ENCODE measurements at places on chromosomes 5 and 9.

GRCh38 chr5:157245886-157246285 lies 20.0 kb upstream of the CYFIP2 start:
- no peak overlapping the region for H3K27ac ChIP-seq
- no peak overlapping the region for H3K4me3 ChIP-seq
- H3K27me3 ChIP-seq, result no peaks in the 10 kb centered on the region
- no peaks in the 10 kb centered on the region for H3K4me1 ChIP-seq

GRCh38 chr5:79759436-79759835 lies 69.8 kb downstream of the CMYA5 start:
- H3K4me1 ChIP-seq, result peaks cover 49% of the 10 kb centered on the region
- H3K4me3 ChIP-seq, result no peak overlapping the region
- H3K27ac ChIP-seq, result peak overlapping the region; percentile 35
- H3K36me3 ChIP-seq, result no peaks in the 10 kb centered on the region
- H3K27me3 ChIP-seq, result no peaks in the 10 kb centered on the region
- no peak for DNase-seq

DNA sequence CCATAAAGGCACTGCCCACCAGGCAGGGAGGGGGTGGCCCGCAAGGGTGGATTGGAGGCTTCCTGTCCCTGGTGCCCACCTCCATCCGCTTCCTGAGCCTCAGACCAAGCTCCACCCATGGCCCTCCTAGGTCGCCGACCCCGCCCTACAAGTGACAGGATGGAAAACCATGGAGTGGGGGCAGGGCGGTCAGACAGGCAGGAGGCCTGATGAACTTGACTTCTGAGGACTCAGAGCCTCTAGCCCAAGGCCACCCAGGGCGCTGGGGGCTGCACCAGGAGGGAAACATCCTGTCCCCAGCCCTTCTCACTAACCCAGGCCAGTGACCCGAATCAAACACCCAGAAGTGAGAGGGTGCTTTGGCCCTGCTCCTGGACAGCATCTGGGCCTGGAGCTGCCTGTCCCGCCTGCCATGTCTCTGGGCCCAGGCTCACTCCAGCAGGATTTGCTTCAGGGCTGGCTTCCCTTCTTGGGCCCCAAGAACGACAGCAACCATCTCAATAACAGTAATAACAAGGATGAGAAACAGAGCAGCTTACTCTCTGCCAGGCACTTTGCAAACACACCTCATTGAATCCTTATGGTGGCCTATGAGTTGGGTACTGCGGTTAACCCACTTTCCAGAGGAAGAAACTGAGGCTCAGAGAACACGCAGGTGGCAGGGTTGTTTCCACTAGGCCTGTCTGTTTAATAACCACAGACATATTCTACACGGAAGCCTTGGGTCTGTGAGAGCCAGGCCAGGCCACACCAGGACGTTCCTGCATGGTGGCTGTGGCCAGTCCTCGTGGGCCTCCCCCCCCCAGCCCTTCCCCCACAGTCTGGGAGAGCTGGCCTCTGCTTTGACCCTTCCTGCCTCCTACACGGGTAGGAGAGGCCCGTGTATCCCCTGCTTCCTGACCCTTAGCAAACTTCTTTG lies 4.4 kb upstream of the ST6GALNAC6 start:
- no peak overlapping the region for H3K27ac ChIP-seq
- H3K36me3 ChIP-seq, result no peaks in the 10 kb centered on the region
- DNase-seq, result peak; percentile 87
- H3K4me3 ChIP-seq, result peak overlapping the region; percentile 44
- H3K27me3 ChIP-seq, result no peaks in the 10 kb centered on the region
- H3K4me1 ChIP-seq, result peaks cover 48% of the 10 kb centered on the region

DNA sequence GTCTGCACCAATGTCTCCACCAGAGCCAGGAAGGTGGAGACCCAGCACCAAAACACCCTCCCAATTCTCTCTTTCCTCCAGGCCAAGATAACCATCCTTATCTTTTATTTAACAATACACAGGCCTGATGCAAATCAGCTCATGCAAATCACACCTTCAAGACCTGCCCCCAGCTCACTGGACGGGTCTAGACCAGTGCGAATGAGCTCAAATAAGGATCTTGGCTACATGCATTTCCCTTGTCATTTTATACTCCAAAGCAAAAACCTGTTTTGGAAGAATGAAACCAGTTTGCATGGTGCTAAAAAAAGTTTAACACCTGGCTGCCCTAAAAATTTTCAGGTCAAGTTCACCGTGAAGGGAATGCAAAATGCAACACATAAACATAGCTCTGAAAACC lies 31.9 kb upstream of the DAPK1 start:
- H3K4me3 ChIP-seq, result no peak overlapping the region
- no peak for DNase-seq
- no peaks in the 10 kb centered on the region for H3K36me3 ChIP-seq
- no peak overlapping the region for H3K27ac ChIP-seq

DNA sequence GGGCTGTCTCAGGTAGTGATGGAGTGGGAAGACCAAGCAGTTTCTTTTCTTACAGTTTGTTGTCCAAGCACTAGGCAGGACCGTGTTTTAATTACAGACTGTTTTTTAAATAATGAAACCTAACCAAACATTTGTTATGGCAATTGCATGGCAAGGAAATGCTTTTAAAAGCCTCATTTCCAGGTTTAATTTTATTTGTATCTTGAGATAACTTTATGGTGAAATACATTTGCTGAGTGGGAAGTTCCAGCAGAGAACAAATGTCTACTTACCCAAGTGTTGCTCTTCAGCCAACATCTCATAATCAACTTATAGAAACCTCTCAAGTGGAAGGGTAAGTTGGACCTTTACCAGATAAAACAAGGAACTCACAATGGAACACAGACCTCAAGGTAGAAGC lies 11.8 kb upstream of the LHFPL2 start:
- no peaks in the 10 kb centered on the region for H3K36me3 ChIP-seq
- H3K4me3 ChIP-seq, result no peak overlapping the region
- H3K4me1 ChIP-seq, result peaks cover 13% of the 10 kb centered on the region
- no peak for DNase-seq
- H3K27me3 ChIP-seq, result no peaks in the 10 kb centered on the region

DNA sequence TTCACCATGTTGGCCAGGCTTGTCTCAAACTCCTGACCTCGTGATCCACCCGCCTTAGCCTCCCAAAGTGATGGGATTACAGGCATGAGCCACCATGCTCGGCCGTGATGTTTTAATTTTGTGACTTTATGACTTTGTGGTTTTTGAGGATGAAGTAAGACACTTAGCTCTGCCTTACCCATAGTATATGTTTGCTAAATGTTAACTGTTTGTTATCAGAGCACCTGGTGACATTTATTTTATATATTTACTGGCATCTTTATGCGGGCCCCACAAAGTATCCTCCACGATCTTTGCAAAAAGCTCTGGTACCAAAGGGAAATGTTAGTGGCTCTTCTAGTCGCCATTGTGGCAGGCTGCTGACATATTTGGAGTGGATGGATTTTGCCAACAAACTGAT lies 6.7 kb downstream of the SLC23A1 start:
- H3K27me3 ChIP-seq, result no peaks in the 10 kb centered on the region
- no peak overlapping the region for H3K4me3 ChIP-seq
- peaks cover 16% of the 10 kb centered on the region for H3K4me1 ChIP-seq
- H3K36me3 ChIP-seq, result no peaks in the 10 kb centered on the region
- no peak for DNase-seq

GRCh38 chr9:134935056-134935640 lies 17.4 kb upstream of the FCN1 start:
- H3K4me1 ChIP-seq, result no peaks in the 10 kb centered on the region
- no peak overlapping the region for H3K4me3 ChIP-seq
- H3K36me3 ChIP-seq, result no peaks in the 10 kb centered on the region
- no peak for DNase-seq
- no peak overlapping the region for H3K27ac ChIP-seq
- H3K27me3 ChIP-seq, result peaks cover 16% of the 10 kb centered on the region

GRCh38 chr5:125315306-125315705 lies 568.9 kb upstream of the ZNF608 start:
- H3K4me1 ChIP-seq, result no peaks in the 10 kb centered on the region
- H3K27ac ChIP-seq, result no peak overlapping the region
- H3K36me3 ChIP-seq, result no peaks in the 10 kb centered on the region
- H3K4me3 ChIP-seq, result no peak overlapping the region
- no peaks in the 10 kb centered on the region for H3K27me3 ChIP-seq

DNA sequence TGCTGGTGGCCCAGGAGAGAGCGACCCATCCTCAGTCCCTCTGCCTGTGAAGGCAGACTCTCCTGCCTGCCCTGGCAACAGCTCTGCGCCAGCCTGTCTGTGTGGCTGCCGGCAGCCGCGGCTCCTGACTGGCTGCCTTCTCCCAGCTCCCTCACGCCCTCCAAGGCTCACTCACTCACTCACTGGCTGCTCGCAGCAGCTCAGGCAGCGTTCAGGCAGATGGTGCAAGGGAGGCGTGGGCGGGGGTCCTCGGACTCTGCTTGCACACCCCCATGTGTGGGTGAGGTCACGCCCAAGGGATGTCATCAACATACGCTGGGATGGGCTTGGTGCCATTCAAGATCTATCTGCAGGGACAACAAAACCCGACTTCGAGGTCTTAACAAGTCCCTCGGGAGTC lies 66.7 kb downstream of the DAB2IP start:
- peaks cover 6% of the 10 kb centered on the region for H3K4me1 ChIP-seq
- no peak for DNase-seq
- H3K27me3 ChIP-seq, result no peaks in the 10 kb centered on the region
- H3K36me3 ChIP-seq, result no peaks in the 10 kb centered on the region
- H3K4me3 ChIP-seq, result no peak overlapping the region

GRCh38 chr9:124212381-124213050 lies 45.2 kb upstream of the NEK6 start:
- H3K36me3 ChIP-seq, result no peaks in the 10 kb centered on the region
- no peak overlapping the region for H3K4me3 ChIP-seq
- H3K27me3 ChIP-seq, result peaks cover 3% of the 10 kb centered on the region
- H3K27ac ChIP-seq, result no peak overlapping the region

GRCh38 chr5:91121347-91121993 lies 261.6 kb downstream of the ARRDC3 start:
- H3K27me3 ChIP-seq, result no peaks in the 10 kb centered on the region
- no peak for DNase-seq
- no peak overlapping the region for H3K4me3 ChIP-seq
- H3K27ac ChIP-seq, result no peak overlapping the region
- no peaks in the 10 kb centered on the region for H3K36me3 ChIP-seq
- H3K4me1 ChIP-seq, result peaks cover 3% of the 10 kb centered on the region

Data from HepG2 (cell line).